ENCODE measurements at places on chromosomes 6 and 20.

- DNase-seq = no peak
Observed at GRCh38 chr20:23047001-23047737, 2.3 kb downstream of the THBD start.

DNA sequence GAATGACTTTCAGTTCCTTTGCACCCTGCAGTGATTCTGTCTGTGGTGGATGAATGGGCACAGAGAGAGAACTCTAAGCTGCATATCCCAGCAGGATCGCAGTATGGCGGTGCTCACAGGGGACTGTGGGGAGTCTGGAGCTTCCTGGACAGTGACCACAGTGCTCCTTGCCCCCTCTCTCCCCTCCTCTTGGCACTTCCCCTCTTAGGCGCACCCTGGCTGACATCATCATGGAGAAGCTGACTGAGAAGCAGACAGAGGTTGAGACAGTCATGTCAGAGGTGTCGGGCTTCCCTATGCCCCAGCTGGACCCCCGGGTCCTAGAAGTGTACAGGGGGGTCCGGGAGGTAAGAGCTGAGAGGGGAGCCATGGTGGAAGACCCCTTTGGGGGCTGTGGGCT, 8.6 kb downstream of the BYSL start:
- no peak for DNase-seq

DNA sequence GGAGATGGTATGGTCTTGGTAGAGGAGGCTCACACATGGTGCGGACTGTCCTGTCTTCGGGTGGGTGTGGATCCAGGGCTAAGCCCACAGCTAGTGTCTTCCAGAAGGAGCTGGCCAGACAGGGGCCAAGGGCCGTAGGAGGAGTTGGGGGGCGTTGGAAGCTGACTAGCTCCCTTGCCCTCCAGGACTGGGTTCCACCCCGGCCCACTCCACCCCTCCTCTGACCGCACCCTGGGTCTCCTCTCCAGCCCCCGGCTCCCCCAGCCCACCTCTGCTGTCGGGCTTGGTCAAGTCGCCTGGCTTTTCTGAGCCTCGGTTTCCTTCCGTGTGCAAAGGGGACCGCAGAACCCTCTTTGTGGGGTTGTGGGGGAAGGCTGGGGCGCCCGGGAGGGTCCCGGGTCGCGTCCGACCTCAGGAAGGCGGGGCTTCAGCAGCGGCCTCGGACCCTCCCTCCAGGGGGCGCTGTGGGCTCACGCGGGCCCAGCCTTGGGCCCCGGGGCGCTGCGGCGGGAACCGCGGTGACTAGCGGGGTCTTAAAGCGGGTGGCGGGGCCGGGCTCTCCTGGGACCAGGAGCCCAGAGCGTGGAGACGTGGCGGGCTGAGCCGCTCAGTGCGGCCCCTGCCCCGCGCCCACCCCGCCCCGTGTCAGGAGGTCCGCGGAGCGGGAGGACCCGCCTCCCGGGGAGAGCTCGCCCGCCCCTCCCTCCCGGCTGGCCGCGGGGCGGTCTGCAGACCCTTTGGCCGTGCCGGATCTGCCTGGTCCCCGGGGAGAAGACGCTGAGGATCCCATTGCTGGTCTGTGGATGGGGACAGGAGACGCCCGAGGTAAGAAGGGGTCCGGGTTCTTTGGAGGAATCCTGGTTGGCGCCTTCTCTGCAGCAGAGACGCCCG, 5.4 kb downstream of the NPBWR2 start:
- DNase-seq = peak; percentile 71

- no peak for DNase-seq
Observed at GRCh38 chr20:58570204-58570859, 55.1 kb upstream of the APCDD1L start.

DNA sequence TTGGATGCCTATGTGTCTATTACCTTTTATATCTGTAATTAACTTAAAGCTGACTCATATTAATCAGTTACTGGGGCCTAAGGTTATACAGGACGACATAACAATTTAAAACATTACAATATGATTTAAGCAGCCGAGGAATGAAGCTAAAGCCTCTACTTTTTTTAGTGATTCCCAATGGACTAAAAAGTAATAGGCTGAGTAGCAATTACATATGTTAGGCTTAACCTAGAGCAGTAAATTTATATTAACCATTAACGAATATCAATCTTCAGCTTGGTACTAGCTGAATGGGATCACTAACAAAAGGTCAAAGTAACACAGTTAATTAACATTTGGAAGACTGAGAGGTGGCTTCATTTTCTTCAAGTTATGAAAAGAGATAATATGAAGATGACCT, 43.1 kb downstream of the STK38 start:
- no peak for DNase-seq

DNA sequence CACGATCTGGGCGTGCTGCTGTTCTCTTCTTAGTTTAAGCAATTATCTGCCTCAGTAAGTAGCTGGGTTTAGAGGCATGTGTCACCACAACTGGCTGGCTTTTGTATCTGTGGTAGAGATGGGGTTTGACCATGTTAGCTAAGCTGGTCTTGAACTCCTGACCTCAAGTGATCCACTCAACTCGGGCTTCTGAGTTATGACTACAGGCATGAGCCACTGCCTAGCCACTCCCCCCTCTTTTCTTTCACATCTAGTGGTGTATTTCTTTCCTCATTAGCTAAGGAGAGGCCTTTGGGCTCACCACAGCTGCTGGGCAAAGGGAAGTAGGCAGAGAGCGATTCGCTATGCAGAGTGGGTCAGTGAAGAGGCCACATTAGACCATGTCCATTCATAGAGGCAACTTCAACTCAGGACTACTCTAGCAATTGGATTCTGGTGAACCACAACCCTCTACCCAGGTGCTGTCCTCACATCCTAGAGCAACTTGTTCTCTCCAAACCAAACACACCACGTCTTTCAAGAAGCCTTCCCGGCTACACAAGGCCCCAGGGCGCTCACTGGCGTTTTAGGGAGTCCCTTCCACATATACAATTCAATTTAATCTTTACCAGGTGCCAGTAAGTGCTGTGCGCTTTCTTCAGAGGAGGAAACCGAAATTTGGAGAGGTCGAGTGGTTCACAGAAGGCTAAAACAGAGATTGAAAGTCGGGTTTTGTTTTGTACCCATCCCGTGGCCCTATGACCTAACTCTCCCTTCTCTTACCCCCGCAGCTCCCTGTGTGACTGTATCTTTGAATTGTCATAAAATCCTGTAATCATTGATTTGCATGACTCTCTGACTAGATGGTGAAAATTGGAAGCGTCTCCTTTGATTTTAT, 26.5 kb upstream of the GFOD1 start:
- no peak for DNase-seq

- DNase-seq = no peak
Observed at GRCh38 chr20:39309458-39309857, 347.3 kb downstream of the DHX35 start.

DNA sequence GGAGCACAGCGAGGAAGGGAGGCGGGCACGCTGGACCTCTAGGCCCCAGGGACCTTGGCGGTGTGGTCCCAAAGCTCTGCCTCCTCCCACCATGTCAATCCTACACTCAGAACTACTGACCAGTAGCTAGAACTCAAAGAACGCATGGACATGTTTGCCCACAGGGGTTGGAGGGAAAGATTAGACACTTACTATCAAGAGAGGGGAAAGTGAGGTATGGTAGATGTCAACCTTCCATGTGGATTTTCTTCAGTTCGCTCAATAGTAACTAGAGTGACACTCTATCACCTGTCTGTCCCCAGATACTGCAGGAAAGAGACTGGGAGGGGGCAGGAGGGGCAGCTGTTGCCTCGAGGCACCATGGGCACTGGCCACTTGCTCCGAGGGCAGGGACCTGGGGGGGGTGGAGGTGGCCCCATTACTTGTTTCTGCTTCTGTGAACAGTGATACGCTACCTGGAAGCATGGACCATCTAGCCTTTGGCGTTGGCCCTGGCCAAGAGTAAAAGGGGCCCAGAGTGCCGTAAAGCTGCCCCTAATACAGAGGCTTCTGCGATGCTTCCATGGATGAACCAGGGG, 912 bp upstream of the DIDO1 start:
- DNase-seq = no peak

- DNase-seq = no peak
Observed at GRCh38 chr20:12762725-12763124, 246.0 kb upstream of the SPTLC3 start.

DNA sequence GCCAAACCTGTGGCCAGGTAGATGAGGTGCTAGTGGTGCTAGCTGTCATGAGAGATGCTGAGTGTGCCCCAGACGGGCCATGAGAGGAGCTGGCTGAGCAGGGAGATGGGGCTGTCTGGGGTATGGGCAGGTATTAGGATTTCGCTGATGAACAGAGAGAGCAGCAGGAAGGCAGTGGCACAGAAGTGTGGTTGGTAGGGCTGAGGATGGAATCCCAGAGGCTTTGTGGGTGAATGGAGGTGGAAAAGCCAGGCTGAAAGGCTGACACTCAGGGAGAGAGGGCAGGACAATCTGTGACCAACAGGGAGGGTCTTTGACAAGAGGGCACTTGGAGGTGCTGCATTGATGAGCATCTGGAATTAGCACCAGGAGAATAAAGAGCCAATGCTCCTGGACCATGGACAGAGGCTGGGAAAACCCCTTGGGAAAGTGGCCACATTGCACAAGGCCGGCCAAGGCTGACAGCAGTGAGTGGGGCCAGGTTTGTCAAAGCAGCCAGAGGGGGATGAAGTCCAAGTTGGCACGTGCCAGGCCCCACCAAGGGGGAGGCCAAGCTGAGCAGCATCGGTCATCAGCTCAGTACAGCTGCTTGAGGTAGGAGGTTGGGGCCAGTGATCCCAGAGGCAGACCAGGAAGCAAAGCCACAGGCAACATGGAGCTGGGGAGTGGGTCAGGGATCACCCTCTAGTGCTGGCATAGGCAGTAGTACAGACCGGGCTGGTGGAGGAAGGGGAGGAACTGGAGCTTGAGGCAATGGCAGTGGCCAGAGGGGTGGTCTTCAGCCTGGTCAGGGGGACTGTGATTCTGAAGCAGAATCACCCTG, 19.7 kb upstream of the SGK2 start:
- no peak for DNase-seq

- no peak for DNase-seq
Observed at GRCh38 chr6:89239338-89239737, 22.2 kb upstream of the GABRR1 start.

DNA sequence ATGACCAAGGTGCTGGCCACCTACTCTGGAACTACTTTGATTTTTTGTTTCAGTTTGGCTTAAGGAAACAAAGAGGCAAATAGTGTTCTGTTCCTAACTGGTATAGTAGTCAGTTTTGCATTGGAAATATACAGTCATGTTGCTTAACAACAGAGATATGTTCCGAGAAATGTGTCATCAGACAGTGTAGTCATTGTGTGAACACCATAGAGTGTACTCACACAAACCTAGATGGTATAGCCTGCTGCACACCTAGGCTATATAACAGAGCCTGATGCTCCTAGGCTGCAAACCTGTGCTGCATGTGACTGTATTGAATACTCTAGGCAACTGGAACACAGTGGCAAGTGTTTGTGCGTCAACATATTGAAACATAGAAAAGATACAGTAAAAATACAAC, 80.4 kb downstream of the ARID1B start:
- no peak for DNase-seq
